BJ (cell line): ENCODE measurements at places on chromosomes 1 and 21.

DNA sequence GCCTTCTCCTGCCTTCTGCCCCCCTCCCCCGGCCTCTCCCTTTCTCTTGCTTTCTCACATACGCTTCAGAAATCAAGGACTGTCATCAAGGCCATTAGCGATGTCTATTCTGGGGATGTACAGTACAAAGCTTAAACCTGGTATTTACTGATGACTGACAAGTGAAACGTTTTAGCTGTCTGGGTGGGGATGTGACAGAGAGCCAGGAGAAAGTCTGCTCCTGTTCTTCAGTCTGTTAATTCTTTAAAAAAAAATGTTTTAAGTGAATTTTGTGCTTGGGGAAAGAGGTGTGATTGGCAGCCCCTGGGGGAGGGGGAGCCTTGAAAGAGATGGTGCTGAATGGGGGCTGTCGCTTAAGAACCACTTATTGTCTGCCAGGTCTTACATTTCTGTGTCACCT, 283.0 kb upstream of the PLXNA2 start:
- no peak for DNase-seq

DNA sequence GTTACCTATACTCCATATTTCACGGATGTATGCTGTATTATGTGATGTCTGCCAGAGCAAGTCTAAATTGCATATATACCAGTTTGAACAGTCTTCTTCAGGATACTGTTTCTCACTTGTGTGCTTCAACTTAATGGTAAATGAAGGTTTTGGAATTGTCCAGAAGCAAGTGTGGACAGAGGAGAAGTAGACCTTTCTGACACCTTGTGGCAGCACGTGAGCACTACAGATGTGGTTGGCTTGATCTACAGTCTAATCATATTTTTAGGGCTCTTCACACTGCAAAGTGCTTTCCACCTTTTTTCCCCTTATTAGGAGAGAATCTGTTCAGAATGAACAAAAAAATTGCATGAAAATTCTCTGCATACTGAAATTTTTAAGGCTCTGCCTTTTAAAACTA, 10.9 kb downstream of the MORC3 start:
- DNase-seq: no peak

DNA sequence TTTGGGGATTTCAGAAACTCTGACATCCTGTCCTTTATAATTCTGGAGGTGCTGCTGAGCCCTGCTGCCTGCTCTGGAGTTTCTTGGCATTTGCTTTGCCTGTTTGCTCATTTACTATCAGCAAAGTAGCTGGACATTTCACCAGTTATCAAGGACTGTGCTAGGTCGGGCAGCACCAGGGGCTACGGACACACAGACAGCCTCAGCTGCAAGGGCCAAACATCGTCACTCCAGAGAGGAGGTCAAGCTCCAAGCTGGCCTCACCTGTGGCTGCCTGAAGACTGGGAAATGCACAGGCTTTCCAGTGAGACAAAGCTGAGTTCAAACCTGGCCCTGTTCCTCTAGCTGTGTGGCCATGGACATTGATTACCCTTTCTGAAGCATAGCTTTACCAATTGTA, 143.7 kb downstream of the LRIG2 start:
- DNase-seq: no peak

DNA sequence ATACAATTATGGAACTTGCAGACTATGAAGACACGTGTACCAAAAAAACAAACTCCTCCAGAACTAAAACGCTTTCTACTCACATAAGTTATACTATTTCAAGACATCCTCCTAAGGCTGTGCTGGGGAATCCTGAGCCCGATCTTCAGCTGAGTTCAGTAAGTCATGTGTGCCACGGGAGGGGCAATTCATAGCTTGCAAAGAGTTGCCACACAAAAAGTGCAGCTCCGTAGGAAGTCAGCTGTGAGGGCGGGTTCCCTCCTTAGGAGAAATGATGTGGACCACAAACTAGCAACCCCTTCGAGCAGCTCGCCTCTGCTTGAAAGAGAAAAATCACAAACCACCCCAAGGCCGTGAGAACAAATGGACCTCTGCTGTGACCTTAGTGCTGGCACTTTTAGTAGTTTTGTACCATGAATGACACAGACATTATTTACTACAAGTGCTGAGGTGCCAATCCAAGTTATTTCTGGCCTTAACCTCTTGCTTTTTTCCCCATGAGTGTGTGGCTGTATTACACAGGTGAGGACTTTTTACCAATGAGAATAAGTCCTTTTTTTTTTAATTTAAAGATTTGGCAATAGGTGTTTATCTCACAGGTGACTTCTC, 35.8 kb upstream of the TRIM67 start:
- DNase-seq: no peak

DNA sequence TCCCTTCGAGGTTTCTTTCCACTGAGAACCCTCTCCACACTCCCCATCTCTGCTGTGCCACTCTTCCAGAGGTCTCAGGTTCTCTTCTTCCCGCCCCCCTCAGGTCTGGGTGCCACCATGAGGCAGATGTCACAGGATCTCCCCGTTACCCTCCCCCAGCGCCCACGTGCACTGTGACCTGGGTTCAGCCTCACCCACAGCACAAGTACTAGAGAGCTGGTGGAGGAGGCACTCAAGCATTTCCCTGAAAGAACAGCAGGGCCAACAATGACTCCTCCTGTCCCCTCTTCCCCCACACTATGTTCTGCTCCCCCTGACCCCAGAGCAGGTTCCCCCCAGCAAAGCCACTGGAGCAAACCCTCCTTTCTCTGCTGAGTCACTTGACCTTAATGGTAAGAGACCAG, 14.3 kb downstream of the PLEKHA6 start:
- DNase-seq: no peak

GRCh38 chr1:62318756-62319544, at the start of gene KANK4:
Gene KANK4, minus strand, starts transcription at chr1:62319434. Its CDS starts 37,870 bp downstream, at chr1:62281564.
- DNase-seq: no peak

DNA sequence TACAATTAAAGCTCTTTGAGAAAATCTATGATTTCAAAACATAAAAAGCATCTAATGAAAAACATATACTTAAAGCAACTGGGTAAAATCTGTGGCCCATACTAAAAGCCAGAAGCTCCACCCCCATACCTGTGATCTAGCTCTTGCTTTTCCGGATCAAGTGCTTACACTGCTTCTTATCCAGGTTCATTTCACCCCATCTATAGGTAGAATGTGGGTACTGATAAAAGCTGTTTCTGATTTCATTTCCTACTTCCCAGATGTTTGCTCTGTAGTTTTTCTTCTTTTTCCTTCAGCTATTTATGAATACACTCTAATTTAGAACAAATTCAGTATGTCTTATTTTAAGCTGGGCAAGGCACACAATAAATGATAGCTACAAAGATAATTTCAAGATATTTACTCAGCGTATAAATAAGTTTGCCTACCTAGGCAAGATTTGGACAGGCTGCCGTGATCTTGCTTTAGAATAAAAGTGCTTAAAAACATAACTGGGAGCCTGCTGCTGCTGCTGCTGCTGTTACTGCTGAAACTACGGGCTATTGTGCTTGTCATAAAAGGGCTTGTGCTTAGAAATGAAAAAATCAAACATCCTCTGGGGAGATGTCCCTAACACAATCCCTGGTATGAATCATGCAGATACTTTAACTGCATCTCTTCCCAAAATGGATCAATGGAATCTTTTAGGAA, 2.1 kb downstream of the SIPA1L2 start:
- DNase-seq: no peak

DNA sequence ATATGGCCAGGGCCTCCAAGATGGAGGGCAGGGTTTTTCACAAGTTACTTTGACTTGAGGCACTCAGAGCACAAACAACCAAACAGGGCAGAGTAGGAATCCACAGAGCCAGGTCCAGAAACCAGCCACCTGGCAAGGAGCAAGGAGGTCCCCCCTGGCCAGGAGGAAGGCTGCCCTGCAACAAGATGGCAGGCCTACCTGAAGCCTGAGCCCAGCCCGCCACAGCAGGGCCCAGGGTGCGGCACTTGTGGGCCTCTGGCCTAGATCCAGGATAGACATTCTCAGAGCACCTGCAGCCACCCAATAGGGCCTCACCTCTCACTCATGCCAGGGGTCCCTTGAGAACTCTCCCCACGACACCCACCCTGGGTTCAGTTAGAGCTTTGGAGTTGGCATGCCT, 11.5 kb downstream of the SH3BGRL3 start:
- DNase-seq: no peak

- no peak for DNase-seq
These were observed 1264.3 kb upstream of the ADGRL2 start for GRCh38 chr1:80536461-80536860.

- no peak for DNase-seq
These were observed 48.6 kb downstream of the PCP4 start for GRCh38 chr21:39915881-39916280.

DNA sequence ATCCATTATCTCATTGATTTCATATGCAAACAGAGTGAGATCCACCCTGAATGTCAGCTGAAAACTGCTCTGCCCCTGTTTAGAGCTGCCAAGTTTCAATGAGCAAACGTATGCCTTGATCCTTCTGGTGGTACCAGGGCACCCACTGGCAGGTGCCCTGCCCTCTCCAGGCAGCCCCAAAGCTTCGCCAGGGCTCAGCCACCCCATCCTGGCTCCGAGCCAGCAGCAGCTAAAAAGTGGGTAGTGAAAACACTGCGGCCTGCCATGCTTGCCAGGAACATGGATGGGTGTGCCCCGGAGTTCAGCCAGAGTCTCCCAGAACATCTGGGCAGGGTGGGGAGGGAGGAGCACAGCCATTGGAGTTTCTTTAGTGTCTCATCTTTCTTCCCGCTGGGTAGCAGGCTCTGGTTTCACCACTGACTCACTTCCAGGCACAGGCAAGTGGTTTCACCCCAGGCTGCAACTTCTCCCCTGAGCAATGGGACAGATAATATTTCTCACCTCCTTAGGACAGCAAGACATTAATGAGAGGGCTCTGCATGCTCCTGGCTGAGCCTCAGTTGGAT, 8.1 kb upstream of the LMX1A start:
- no peak for DNase-seq

GRCh38 chr1:52919051-52919722, 2.4 kb downstream of the ECHDC2 start:
- DNase-seq: no peak

GRCh38 chr1:11979028-11979850, 1.0 kb upstream of the MFN2 start:
- no peak for DNase-seq

- no peak for DNase-seq
These were observed 23.0 kb downstream of the ZBED6 start for GRCh38 chr1:203818399-203818798.

DNA sequence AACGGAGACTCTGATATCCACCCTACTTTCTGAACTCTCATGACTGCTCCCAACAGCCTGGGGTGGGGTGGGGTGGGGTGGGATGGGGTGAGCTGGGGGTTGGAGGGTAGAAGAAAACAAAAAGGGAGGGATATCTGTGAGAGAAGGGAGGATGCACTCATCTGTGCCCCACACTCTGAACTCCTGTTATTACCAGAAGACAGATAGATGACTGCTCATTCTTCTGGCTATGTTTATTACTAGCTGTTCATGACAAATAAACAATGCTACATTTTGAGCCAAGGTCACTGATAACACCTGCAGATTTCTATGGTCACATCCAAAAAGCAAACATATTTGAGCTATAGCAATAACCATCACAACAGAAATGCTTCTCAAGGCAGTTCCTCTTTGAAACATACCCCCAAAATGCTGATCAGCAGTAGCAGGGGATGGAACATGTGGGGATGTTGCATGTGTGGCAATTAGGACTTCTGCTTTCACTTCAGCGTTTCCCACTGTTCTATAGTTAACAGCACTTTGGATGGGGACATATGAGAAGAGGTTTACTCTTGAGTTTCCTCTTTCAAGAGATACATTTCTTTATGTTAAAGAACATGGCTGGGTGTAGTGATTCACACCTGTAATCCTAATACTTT, 43.3 kb downstream of the GPR3 start:
- no peak for DNase-seq

GRCh38 chr1:5098981-5099385, 444.6 kb downstream of the AJAP1 start:
- no peak for DNase-seq

- no peak for DNase-seq
These were observed 158.9 kb upstream of the COL11A1 start for GRCh38 chr1:103267266-103267665.
